ENCODE measurements at places on chromosomes 5 and 9.

GRCh38 chr9:34578241-34579103 lies 11.1 kb downstream of the CNTFR start:
- DNase-seq: no peak

DNA sequence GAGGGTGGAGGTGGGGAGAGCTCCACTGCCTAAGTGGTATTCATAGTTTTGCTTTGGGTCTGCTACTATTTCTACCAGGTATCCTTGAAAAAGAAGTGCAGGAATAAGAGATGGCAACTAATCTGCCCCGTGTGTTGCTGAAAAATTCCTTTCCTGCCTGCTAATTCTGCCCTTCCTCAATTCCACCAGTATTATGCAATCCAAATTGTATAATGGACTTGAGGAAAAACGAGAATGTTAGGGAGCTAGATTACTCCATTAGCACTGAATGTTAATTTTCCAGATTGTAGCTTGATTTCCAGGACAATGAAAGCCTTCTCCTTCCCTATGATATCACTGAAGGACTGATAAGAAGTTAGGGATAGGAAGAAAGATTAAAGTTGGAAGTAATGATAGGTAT lies 16.9 kb downstream of the ADAM19 start:
- DNase-seq: no peak

DNA sequence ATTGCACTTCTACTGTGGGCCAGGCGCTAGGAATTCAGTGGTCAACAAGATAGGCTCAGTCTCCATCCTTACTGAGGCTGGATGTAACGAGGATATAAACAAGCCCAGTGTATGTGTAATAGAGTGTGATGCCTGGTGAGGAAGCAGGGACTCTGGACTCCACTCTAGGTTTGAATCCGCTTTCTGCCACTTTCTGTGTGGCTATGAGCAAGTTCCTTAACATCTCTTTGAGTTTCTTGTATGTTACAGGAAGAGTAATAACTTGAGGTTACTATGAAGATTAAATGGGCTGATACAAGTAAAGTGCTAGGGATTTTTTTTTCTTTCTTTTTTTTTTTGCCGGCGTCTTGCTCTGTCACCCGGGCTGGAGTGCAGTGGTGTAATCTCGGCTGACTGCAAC lies 12.4 kb downstream of the DOCK2 start:
- DNase-seq: no peak

GRCh38 chr9:28909526-28909925 lies 1336.2 kb upstream of the C9orf72 start:
- DNase-seq: no peak

GRCh38 chr5:143836161-143836725 lies 24.3 kb downstream of the HMHB1 start:
- DNase-seq: no peak

GRCh38 chr9:79111653-79112052 lies 460.1 kb upstream of the TLE4 start:
- DNase-seq: no peak

GRCh38 chr5:53424686-53425615 lies 55.5 kb upstream of the FST start:
- DNase-seq: no peak

GRCh38 chr5:153823036-153823435 lies 215.7 kb downstream of the FAM114A2 start:
- no peak for DNase-seq

DNA sequence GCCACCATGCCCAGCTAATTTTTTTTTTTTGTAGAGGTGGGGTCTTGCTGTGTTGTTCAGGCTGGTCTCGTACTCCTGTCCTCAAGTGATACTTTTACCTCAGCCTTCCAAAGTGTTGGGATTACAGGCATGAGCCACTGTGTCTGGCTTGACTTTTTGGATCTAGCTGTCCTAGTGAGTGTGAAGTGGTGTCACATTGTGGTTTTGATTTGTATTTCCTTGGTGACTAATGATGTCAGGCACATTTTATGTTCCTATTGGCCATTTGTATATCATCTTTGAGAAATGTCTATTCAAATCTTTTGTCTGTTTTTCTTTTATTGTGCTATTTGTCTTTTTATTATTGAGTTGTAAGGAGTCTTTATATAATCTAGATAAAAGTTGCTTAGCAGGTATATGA lies 53.5 kb upstream of the MCCC2 start:
- no peak for DNase-seq

DNA sequence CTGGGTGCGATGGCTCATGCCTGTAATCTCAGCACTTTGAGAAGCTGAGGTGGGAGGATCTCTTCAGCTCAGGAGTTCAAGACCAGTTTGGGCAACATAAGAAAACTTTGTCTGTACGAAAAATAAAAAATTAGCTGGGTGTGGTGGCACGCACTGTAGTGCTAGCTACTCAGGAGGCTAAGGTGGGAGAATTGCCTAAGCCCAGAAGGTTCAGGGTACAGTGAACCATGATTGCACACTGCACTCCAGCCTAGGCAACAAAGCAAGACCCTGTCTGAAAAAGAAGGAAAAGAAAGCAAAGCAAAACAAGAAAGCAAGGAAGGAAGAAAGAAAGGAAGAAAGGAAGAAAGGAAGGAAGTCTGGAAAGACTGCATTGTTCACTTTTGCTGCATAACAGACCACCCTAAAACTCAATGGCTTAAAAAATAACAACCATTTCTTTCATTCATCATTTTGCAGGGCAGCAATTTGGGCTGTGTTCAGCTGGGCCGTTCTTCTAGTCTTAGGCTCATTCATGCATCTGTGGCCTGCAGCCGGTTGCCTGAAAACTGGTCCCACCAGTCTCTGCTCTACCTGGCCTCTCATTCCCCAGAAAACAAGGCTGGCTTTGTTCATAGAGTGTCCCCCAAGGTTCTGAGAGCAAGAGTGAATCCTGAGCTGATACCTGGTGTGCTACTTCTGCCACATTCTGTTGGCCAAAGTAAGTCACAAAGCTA lies 82.4 kb upstream of the MIER3 start:
- DNase-seq: no peak

- DNase-seq: no peak
Observed at GRCh38 chr5:116754556-116754955, 179.9 kb upstream of the SEMA6A start.

DNA sequence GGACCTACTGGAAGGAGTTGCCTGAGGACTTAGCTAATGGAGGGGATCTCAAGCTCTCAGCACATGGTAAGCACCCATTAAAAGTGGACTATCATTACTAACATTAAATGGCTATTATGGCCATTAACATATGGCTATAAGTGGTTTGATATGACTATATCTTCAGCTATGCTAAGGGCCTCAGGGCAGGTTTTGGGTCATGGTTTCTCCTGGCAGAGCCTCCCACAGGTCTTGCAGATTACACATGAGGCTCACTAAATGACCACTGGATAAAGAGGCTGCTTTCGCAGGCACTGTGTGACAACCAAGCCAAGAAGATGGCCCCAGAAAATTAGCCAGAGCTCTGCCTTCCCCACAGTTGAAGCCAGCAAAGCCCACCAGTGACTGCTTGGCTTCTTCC lies 15.4 kb downstream of the CCNJL start:
- DNase-seq: no peak

DNA sequence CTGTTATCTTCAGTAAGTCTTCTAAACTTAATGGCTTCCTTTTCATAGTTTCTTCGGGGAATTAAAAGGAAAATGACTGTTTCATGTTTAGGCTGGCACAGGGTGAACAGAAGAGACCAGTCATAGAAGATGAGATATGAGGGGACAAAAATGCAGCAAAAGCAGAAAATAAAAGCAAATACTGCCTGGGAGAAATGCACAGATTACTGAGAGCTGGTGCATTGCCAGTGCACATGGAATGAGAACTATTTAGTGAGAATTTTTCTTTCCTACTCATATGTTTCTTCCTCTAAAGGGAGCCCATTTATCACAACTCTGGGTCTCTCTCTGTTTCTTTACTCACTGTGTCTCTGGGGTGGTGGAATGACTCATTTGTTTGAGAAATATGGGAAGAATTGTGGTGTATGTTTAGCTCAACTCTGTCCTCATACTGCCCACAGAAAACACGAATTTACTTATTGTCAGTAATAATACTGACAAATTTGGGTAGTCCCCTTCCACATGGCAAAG lies 25.9 kb upstream of the ANKRD55 start:
- DNase-seq: no peak

DNA sequence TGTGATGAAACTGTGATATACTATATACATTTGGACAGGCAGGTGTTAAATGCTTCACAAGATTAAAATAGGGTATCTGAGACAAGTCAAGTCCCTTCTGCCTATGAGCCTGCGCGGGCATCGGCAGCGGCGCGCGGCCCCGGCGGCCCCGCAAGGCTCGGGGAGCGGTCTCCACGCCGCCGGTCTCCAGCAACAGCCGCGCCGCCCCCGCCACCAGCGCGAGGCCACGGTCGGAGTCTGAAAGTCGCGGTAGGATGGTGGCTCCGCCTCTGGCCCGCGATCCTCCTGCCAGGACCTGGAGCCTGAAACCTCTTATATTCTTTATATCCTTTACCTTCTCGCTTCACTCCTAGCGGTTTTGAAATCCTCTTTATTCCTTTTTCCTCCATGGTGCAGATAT lies 99.4 kb downstream of the INSL6 start:
- no peak for DNase-seq

DNA sequence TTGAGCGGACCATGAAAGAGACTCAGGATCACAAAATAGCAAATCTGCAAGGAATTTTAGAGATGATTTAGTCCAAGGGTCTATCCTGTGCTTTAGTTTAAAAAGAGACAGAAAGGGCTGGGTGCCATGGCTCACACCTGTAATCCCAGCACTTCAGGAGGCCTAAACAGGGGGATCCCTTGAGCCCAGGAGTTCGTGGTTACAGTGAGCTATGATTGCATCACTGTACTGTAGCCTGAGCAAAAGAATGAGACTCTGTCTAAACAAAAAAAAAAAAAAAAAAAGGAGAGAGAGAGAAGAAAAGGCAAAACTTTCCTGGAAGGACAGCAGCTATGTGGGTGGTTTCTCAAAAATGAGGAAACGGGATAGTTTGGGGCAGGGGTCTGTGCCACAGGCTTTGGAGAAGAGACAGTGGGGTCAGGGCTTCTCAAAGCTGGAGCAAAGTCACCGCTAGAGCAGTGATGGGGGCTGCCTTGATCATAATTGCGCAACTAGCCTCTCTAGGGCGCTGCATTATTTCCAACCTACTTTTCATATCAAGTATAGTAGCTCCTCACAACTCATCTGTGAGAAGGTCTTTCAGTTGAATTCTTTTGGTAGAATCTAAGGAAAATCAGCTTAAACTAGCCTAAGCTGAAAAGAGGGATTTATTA lies 8.5 kb upstream of the ANKH start:
- DNase-seq: no peak

DNA sequence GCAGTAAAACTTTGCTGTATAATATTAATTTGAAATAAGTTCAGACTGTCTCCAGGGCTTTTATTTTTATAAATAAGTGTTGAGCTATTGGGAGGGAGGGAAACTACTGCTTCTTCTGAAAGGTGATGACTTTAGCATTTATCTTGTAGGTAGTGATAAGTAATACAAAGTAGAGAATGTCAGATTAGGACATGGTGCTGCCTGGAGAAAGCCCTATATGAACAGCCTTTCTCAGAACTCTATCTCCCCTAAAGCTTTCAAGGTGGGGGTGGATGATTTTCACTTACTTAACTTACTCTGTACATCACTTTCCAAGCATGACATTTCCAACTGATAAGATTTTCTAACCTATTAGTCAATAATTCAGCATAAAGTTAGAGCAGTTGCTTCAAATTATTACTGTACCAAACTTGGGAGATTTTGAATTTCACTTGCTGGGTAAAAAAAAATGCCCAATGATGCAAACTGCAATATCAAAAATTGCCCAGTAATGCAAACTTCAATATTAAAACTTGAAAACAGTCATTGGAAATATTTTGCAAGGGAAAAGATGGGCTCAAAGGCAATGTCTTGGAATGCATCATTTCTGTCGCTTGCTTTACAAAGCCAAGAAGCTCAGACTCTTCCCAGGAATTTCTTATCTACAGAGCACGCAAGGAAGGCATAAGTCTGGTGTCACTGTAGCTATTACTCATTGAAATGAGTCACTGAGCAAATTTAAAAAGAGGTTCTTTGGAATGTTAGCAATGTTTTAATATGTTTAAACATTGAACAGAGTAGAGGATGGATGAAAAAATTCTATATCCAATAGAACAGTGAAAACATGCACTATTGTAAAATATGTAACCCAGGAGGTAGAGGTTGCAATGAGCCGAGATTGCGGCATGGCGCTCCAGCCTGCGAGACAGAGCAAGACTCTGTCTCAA lies 569.5 kb downstream of the PSAT1 start:
- no peak for DNase-seq

DNA sequence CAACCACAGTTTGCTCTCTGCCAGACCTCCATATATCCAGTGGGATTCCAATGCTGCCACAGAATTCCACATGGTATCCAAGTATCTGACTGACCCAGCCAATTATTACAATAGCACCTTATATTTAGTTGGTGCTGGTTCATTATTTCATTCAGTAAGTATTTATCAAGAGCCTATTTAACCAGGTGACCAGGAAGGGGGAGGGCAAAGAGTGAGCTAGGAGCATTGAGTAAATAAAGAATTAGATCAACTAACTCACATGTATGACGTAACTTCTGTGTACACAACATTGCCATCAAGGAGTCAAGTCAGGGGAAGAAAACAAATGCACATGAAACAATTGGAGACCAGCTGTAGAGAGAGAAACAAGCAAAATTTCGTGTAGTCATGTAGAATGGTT lies 207.1 kb upstream of the PAPPA start:
- no peak for DNase-seq

DNA sequence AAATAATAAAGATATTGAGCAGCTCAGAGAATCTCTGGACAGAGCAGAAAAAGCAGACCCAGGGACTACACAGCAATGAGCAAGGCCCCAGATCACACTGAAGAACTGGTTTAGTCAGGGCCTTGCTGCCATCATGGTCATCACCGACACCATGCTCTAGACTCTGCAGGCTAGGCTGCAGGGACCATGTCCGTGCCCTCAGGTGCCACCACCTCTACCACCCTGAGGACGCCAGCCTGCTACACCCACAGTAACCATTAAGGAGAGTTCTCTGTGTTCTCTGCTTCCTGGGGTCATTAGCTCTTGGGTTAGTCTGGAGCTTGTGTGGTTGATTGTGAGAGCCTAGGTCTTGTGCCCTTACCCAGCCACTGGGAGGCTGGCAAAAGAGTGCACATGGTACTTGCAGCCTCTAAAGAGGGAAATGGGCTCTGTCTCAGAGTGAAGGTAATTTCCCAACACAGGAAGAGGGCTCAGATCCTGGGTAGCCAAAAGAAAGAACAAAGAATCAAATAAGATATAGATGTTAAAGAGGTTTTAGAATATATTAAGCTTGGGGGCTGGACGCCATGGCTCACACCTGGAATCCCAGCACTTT lies 31.9 kb upstream of the JADE2 start:
- DNase-seq: no peak

- DNase-seq: no peak
Observed at GRCh38 chr9:19255821-19256220, 25.3 kb downstream of the DENND4C start.

DNA sequence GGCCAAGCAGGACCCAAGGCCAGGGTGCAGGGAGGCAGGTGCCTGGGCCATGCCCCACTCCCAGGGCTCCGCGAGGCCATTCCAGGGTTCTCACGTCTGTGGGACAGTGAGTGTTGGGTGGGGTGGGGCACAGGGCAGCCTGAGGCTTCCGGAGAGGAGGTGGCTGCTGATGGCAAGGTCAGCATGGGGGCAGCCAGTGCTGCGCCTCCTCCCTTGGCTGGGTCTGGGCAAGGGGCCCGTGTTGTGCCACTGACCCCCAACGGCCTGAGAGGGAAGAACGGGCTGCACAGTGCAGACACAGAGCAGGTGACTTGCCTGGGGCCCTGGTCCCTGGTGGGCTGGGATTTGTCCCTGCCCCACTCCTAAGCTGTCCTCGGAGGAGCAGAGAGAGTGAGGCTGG lies 82.1 kb downstream of the RXRA start:
- DNase-seq: no peak
